ENCODE measurements at places on chromosomes 6 and 20. TPM values are rescaled to one million over a fixed set of nuclear protein-coding genes. Genes with fewer than 3 reads are reported as not detected.
A peak's percentile ranks its signal among the peaks of the same experiment; 100 is the strongest.

GRCh38 chr6:108568551-108569305 lies 8.0 kb downstream of the FOXO3 start:
- DNase-seq, result no peak

SLC17A1 gene
- total RNA-seq, result not detected

PPIL6 gene
- 0.65 TPM for total RNA-seq

GRCh38 chr6:39830444-39830843 lies 38.3 kb downstream of the DAAM2 start:
- DNase-seq, result no peak

GRCh38 chr6:50791900-50792508 lies 26.7 kb upstream of the TFAP2B start:
- peak; percentile 40 for DNase-seq

DNA sequence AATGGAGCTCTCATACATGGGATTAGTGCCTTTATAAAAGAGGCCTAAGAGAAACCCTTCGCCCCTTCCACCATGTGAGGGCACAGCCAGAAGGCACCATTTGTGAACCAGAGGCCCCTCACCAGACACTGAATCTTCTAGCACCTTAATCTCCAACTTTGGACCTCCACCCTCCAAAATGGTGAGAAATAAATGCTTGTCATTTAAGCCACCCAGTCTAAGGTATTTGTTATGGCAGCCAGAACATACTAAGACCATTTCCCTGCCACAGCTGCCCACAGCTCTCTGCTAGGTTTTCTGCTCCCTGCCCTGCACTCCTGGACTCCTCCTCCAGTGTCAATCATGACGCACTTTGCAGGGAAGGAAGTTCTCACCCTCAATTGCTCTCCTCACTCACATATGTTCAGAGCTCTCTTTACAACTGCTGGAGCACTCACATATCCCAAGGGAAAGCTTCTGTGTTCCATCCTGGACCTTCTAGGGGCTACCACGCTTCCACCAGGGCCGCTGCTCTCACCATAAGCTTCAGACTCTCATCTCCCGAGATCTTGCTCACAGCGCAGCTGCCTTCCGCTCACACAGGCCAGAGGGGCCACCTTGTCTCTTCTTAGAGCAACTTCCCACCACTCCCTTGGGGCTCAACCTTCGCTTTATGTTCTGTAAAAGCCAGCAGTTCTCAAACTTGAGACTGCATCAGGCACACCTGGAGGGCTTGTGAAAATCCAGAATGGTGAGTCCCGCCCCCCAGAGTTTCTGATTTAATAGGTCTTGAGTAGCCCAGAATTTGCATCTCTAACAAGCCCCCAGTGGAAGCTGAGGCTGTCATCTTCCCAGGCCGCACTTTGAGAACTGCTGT lies 1.6 kb upstream of the LY86 start:
- no peak for DNase-seq

OR2H1 gene
- not detected for total RNA-seq

PTK7 gene
- 44.6 TPM for total RNA-seq

Measured in fibroblast of the aortic adventitia (primary cell).